Breast epithelium (tissue), 4 donors: ENCODE measurements at places on chromosomes 1 and 21. TPM values are rescaled to one million over a fixed set of nuclear protein-coding genes. Genes with fewer than 3 reads are reported as not detected.

ZFP69B gene
- 1.2 TPM for total RNA-seq

- no peak for DNase-seq
Measured at GRCh38 chr1:118334506-118334905, 149.5 kb upstream of the SPAG17 start.

GRCh38 chr1:182279724-182280503 lies 111.7 kb downstream of the GLUL start:
- peak; percentile 48 for DNase-seq

DNA sequence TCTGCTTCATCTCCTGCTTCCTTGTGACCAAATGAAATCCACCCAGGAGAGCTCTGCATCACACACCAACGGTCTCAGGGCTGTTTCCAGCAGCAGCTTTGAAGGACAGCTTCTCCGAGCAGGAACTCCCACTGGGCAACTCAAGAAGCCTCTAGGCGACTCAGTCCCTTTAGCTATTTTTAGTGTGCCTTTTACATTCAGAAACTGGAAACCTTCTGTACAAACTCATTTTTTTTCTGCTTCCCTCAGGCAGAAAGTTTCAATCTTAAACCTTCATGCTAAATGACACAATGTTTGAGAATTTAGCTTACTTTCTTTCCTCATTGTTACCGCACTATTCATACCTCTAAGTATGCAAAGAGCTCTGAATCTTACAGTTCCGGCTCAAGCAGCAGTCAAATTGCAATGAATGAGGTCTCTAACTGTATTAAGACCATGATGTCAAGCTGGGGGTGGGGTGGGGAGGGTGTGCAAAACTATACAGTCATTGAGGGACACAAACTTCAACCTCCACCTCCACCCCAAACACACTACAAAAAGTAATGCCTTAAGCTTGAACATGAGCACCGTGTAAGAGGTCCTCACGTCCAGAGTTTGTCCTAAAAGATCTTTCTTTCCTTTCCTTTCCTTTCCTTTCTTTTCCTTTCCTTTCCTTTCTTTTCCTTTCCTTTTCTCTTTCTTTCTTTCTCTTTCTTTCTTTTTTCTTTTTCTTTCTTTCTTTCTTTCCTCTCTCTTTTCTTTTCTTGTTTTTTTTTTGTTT lies 16.4 kb upstream of the TARBP1 start:
- DNase-seq: no peak
